NCI-H524 treated with DMSO at 0.1 percent for 48 hours (cell line): ENCODE measurements at places on chromosomes 5 and 9.

DNA sequence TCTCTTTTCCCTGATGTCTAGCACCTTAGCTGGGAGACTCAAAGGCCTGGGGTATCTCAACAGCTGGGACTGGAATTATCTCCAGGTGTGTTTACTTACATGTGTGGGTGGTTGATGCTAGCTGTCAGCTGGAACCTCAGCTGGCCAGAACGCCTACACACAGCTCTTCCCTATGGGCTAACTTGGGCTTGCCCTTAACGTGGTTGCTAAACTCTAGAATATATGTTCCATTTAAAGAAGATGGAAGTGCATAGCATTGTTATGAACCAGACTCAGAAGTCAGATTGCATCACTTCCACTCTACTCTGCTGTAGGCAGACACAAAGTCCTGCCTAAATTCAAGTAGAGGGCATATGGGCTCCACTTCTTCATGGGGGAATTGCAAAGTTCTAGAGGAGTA lies 29.3 kb downstream of the SGCD start:
- no peak for DNase-seq

DNA sequence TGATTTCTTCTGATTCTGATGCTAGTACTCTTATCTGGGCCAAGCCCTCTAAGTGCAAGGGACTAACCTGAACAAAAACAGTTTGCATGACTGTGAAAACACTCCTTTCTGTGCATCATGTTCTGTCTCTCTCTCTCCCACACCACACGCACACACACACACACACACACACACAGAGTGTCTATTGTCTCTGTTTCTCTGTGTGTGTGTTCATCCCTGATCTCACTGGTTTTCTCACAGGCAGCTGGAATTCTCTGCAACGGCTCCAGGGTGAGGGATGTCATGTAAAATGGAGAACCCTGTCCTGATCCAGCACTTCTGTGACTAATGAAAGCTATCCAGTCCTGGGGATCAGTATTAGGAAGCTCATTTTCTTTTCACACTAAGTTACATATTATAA lies 453.1 kb upstream of the RGMB start:
- DNase-seq = no peak

DNA sequence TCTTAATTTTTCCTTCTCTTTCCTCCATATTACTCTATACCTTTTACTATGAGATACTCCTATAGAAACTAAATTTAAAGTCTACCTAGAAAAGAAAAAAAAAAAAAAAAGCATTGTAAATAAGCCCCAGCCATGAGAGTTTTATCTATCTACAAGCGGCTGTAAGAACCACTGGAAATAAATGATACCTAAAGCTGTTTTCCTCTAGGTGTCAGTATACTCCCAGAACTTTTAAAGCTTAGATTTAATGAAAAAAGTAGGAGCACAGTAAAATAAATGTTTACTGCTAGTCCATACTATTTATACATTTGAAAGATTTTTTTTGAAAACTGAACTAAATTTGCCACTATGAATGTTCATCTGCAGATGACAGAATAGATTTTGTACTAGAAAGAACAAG lies 26.2 kb downstream of the TYRP1 start:
- DNase-seq = no peak

GRCh38 chr9:107711542-107711941 lies 222.0 kb upstream of the KLF4 start:
- DNase-seq = peak; percentile 19

DNA sequence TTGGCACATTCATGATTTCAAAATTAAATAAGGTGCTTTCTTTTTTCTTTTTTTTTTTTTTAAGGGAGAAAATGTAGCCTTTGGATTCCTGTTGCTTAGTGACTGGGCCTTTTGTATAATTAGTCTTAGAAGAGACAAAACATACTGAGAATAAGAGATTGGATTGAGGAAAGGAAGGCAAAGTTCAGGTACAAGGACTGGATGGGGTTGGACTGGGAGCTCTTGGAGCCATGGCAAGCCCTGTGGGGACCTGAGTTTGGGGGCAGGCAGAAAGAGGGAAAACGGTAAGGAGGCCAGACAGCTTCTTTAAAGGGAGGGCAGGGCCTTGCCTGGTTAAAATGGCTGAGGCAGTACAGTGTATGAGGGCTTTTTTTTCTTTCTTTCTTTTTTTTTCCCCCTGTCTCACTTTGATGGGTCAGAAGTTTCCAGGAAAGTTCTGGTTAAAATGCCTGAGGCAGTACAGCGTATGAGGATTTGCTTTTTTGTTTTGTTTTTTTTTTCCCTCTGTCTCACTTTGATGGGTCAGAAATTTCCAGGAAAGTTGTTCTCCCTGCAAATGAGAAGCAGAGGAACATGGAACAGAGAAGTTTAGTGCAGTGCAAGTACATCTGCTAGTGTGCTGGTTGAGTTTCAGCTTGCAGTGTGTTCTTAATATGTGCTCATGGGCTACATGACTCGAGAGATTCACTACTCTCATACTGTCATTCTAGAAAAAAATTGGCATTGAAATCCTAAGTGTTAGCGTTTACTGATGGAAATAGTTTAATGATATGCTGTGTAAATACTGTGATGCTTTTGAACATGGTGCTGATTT lies 16.8 kb downstream of the SNX18 start:
- no peak for DNase-seq
